WERI-Rb-1 (cell line): ENCODE measurements at places on chromosomes 12 and 14.
A peak's percentile ranks its signal among the peaks of the same experiment; 100 is the strongest.

DNA sequence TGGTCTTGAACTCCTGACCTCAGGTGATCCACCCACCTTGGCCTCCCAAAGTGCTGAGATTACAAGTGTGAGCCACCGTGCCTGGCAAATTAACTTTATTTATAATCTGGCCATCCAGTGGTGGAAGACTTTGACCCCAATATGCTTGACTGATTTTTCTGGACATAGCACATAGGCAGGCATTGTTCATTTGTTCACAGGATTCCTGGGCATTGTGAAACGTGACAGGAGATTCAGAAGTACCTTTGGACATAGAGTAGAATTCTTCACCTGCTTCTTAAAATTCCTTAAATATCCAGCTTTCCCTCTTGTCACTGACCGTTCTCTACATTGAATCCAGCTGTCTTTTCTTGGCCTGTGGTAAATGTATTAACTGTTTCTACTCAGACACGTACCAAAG is 103.1 kb downstream of the SCN8A start:
- no peak for DNase-seq

- DNase-seq: no peak
Measured at GRCh38 chr12:112347581-112347982, 34.6 kb downstream of the HECTD4 start.

DNA sequence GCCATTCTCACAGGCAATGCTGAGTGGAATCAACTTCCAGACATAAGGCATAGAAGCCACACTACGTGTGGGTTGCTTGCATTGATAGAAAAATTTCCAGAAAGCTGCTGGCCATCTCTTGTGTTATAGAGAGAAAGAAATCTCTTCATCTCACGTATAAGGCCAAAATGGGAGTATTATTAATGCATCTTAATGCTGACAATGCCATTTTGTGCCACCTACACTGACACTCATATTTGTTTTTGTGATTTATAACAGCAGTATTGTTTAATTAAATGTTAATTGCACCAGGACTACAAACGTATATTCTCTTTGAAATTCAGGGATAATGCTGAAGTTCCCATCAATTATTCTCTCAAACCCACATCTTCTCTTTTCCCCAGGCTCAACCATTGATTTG is 56.1 kb upstream of the TMEM132D start:
- no peak for DNase-seq

DNA sequence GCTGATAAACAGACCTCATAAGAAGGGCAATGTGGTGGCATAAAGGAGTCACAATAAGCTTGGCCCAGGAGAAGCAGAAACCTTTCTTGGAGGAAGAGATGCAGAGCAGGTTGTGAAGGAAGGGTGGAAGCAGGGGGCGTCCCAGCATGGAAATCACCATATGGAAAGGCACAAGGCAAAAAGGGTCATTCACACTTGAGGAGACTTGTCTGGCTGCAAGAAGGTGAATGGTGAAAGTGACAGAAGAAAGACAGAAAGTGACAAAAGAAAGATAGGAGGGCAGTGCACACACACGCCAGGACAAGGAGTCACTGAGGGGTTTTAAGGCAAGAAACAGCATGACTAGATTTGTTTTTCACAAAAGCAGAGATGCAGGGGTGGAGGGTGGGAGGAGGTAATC is 38.3 kb downstream of the GALNT4 start:
- DNase-seq: no peak

- no peak for DNase-seq
Measured at GRCh38 chr12:93857991-93858447, 180.8 kb downstream of the CRADD start.

DNA sequence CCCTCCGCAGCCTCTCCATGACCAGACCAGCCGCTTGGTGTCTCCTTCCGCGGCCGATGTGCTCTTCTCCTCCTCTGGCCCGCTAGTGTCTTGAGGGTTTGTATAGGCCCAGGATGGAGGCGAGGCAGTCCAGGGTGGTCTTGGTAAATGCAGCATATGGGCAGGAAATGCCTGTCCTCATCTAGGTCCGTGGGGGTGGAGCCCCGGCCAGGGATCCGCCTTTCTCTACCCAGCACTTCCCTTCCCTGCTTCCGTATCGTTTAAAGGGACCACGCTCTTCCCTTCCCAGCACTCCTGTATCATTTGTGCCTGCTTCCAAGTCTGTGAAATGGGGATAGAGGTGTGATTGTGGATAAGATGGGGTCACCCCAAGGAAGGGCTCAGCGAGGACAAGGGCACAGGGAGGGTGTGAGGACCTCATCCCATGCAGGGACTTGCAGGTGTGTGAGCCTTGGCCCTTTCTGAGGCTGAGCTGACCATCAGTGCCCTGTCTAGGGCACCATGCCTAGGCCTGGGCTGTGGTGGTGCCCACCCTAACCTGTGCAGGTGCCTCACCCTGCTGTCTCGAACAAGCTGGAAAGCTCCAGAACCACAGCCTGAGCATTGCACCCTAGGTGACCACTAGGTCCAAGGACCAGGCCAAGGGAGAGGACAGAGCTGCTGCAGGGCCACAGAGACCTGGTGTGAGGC is 326.8 kb upstream of the RTL1 start:
- no peak for DNase-seq

DNA sequence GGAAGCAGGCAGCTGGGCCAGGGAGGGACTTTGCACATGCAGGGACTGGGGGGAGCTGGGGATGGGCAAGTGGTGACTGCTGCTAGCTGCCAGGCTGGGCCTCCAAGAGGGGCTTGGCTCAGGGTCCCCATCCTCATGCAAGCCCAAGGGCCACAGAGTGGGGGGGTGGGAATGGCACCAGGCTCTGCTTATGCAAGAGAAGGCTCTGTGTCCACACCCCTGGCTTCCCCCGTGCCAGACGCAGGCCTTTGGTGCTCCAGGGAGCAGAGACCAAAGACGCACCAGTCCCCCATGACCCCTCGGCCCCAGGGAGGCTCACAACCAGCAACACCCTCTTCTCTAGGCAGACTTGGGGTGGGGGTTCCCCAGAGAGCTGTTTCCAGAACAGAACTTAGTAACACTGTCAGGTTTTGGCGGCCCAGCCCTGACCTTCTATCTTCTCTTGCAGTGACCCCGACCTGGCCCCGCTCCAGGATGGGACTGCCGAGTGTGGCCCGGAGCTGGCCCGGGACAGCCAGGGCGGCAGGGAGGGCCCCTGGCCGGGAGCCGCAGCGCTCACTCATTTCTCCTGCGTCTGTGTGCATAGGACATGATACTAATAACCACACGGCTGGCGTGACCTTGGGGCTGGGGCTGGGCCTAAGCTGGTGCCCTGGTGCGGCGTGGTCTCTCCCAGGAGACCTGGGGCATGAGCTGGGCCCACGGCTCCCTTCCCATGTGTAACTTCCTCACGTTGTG is 14.3 kb downstream of the XRCC3 start:
- DNase-seq: no peak

GRCh38 chr14:77848031-77848430 is 48.1 kb downstream of the ADCK1 start:
- DNase-seq: no peak

DNA sequence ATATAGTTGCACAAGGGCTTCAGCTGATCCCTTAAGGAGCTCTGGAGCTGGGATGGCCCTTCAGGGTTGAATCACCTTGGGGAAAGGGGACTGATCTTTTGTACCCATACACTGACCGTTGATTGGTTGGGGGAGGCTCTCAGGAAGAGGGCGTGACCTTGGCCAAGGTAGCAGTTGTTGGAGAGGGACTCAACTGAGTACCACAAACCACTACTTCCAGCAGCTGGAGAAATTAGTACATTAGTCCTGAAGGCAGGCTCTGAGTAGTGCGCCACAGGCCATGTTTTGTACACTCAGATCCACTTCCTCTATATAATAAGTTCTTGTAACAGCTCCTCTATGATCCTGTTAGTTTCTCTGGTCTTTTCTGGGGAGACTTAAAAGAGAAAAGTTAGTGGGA is 317.6 kb downstream of the CCDC91 start:
- DNase-seq: no peak

- DNase-seq: peak; percentile 65
Measured at GRCh38 chr12:44000309-44000952, 164.6 kb downstream of the TMEM117 start.

DNA sequence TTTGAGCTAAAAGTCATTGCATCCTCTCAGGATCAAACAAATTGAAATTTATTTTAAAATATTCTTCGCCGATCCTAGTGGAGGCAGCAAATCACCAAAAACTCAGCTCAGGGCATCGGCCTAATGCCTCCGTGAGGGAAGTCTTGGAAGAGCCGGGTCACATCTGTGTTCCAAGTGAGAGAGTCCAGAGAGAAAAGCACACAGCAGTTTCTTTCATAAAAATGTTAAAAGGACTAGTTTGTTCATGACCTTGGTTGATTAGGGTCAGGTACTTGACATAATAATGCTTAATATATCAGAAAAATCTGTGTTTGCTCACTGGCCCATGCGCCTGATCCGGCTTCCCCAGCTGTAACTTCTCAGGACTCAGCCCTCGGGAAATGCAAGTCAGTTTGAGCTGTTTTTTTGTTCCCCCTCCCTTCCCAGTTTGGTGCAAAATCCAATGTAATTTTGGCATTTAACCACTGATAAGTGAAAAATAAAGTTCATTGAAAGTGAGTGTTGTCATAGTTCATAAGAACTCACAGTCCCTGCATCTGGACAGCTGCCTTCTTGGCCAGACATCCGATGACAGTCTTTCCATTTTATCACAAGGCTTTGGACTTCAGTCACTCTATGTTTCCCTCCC is 161.7 kb downstream of the CAND1 start:
- DNase-seq: no peak

DNA sequence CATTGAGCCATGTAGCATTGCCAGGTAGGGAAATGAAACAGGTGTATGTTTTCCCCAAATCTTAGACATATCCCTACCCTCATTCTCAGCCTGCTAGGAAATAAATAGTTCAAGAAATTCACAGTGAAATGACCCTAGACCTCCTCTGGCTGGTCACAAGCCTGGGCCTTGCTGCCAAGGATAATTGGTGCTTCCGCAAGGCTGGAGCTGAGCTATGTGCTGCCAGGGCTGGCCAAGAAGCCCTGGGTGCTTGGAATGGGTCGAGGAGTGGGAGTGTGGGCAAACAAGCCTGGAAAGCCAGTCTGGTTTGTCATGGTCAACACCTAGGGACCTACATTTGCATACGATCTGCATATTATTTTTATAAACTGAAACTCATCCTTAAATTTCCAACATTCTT is 31.3 kb upstream of the SLC10A1 start:
- no peak for DNase-seq
